ENCODE measurements at places on chromosomes 3 and 15.
A peak's percentile ranks its signal among the peaks of the same experiment; 100 is the strongest.

DNA sequence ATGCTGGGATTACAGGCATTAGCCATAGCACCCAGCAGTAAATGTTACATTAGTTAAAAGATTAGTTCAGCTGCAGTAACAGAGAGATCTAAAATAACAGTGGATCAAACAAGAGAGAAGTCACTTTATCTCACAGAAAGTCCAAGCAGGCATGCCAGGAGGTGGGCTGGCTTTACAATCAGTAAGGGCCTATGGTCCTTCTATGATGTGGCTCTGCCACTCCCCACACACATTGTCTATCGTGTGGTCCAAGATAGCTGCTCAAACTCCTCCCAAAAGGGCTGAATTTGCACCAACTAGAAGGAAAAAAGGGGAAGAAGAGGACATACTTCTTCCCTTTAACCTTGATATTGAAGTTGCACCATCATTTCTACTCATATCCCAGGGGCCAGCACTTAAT lies 4.6 kb upstream of the RUVBL1 start:
- no peak for DNase-seq

DNA sequence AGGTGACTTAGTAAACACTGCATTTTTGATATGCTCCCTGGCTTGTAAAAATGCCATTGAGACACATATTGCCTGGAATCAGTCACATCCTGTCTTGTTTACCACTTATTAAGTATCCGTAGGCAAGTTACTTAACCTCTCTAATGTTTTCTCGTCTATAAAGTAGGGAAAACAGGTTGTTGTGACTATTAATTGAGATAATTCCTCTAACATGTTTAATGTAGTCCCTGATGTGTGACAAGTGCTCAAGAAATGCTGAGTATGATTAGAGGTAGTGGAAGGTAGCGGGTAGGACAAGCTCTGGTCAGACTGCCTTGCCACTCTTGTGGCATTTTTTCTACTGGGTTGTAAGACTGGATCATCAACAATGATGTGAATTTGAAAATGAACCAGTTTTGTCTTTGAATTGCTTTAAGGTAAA lies 54.1 kb downstream of the NFKBIZ start:
- no peak for DNase-seq

DNA sequence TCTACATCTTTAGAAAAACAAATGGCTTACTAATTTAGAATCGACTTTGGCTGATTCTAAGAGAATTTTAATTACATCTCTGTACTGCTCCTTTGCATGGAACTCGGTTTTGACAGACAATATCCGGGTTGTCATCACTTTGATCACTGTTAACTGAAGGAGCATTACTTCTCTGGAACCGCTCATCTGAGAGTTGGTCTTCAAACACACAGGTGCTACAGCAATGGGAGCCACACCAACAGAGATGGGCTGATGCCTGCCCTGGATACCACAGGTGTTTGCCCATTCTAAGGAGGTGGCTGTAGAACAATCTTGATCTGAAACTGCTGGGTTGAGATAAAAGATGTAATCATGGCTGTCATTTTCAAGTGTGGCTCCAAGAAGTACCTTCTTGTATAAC lies 21.6 kb downstream of the LINS1 start:
- no peak for DNase-seq

GRCh38 chr3:49831341-49831740 lies 17.6 kb upstream of the UBA7 start:
- DNase-seq, result no peak

DNA sequence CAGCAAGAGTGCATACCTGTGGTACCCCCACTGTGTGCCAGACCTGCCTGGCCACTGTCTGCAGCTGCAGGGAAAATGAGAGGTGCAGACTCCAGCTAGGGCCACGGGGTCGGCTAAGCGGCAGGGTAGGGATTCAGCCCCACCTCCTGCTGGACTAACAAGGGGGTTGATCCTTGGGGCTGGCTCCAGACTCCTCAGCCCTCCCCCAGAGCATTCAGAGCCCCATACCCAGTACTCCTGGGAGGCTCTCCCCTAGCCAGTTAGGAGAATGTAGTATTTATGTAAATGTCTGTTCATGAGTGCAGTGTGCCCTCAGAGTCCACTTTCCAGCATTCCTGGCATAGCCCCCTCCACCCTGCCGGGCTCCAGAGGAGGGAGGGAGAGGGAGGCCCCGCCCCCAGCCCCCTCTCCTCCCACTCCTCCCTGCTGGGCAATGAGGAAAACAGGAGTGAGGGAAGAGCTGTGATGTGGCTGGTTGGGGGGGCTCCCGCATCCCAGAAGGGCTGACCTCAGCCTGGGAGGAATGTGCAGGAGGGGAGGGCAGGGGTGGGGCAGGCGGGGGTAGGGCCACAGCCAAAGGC lies 4.5 kb upstream of the SEMA3B start:
- peak; percentile 97 for DNase-seq

- no peak for DNase-seq
Observed at GRCh38 chr15:22866079-22866478, 27.6 kb downstream of the NIPA2 start.

GRCh38 chr3:49661281-49661680 lies 12.9 kb upstream of the APEH start:
- DNase-seq, result no peak

- no peak for DNase-seq
Observed at GRCh38 chr3:8567784-8568575, 66.4 kb downstream of the LMCD1 start.

- DNase-seq, result peak; percentile 73
Observed at GRCh38 chr3:55647063-55647462, 160.0 kb upstream of the WNT5A start.

DNA sequence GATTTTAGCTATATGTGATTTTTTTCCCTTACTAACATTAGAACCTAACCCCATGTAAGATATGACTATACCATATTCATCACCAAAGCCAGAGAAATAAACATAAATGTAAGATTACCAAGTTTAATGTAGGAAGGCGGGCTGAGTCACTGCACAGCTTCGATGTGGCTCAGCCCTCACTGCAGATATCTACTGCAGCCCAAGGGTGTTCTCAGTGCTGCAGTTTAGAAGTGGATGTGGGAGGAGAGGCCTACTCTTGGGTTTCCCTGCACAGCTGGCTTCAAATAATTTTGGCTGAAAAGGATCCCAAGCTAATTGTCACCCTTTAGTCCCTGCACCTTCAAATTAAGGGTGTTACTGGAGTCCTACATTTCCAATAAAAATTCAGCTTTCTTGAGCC lies 9.3 kb downstream of the ARPP19 start:
- DNase-seq, result no peak

DNA sequence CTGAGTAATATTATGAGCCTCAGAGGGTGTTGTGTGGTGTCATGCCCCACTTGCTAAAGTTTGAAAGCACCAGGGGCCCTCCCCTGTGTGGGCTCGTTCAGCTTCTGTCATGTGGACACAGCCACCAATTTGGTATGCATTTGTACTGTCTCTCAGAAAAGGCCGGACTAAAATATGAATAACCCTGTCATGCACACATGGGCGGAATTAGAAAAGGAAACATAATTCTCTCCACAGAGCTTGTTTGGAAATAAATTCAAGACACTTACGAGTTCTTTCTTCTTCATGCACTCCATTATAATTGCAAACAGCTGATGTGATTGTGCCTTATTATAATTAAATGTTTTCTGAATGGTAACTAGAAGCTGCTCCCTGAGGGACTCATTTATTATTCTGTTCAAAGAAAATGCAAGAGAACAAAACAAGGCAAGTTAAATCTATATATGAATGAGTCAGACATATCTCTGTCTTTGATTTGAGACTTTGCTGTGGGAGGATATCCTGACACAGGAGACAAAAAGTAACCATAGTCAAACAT lies 39.1 kb downstream of the TRPM1 start:
- DNase-seq, result peak; percentile 55

- no peak for DNase-seq
Observed at GRCh38 chr15:74032606-74033561, 38.4 kb downstream of the PML start.

DNA sequence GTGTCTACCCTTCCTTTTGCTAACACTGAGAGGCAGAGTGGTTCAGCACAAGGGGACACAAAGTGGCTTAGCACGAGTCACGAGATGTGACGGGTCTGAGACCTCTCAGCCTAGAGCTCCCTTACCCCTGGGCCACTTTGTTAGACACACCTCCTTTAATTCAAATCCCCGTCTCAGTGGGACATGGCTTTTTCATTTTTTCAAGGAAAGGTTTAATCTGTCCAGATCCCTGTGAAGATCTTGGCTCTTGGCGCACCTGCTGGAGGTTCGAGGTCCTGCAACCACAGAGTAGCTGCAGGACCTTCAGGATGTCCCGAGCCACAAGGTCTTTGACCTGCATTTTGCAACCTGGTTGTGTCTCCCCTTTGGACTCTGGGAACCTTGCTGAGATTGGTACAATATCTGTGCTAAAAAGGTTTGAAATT lies 52.0 kb downstream of the LPP start:
- no peak for DNase-seq

DNA sequence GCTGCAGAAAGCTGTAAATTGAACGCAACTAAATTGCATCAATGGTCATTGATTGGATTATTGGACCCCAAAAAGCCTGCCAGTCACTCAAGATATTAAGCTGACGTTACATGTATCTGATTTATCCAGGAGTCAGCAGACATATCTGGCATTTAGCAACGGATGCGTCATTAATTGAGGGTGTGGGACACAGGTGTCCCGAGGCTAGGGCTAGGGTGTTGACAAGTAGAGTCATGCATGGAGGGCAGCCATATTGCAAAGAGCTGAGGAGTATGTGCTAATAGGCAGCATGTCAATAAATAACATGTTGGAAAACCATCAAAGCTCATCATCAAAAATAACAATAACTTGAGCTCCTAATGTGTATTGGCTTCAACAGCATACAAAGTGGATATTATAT lies 234.5 kb upstream of the GOLGA6L4 start:
- DNase-seq, result no peak

DNA sequence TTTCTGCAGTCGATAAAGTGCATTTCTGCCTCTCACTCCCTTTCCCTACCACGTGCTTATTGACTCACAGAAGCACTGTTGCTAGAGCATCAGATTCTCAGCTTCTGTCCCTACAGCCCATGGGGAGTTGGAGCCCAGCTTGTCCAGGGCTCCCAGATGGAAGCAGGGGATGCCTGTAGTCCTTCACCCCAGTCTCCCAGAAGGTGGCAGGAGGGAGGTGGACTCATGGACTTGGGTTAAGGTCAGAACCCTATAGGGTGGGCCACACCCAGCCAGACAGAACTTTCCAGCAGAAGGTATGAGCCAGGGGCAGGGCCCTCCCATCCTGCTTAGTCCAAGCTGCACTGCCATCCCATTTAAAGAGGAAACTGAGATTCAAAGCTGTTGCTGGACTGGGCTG lies 33.1 kb upstream of the SEMA3F start:
- no peak for DNase-seq

DNA sequence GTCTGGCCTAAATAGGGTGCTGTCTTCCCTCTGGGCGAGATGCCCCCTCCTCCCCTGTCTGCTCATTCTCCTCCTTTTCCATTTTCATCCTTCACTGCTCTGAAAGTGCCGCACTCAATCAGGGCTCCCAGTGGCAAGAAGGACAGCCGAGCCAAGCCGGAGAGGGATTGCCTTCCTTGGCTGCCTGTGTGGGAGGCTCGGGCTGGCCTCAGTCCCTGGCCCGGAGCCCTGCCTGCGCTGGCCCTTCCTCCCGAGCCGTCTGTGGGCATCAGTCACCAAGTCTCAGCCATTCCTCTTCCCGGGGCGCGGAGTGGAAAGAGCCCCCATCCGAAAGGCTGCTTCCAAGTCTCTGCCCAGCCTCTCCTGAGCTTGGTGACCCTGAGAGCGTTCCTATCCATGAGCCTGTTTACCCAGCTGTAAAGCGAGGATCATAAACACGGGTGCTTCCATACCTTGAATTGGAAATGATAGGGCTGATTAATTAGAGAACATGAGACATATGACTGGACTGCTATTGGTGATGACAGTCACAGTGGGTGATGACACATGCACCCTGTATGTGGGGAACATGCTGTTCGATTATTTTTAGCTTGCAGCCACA lies 59.1 kb upstream of the TLE3 start:
- DNase-seq, result peak; percentile 70

GRCh38 chr15:82263350-82263749 lies 732 bp downstream of the SAXO2 start:
- no peak for DNase-seq

- DNase-seq, result peak; percentile 77
Observed at GRCh38 chr3:146469150-146470017, at the start of gene PLSCR2. TSS of gene PLSCR2 (minus strand) at chr3:146469561. CDS start at chr3:146459904, 9,657 bp downstream.

- peak; percentile 74 for DNase-seq
Observed at GRCh38 chr15:51801391-51801835, 28.0 kb upstream of the TMOD3 start.

- no peak for DNase-seq
Observed at GRCh38 chr15:57824186-57824585, 117.7 kb downstream of the POLR2M start.

DNA sequence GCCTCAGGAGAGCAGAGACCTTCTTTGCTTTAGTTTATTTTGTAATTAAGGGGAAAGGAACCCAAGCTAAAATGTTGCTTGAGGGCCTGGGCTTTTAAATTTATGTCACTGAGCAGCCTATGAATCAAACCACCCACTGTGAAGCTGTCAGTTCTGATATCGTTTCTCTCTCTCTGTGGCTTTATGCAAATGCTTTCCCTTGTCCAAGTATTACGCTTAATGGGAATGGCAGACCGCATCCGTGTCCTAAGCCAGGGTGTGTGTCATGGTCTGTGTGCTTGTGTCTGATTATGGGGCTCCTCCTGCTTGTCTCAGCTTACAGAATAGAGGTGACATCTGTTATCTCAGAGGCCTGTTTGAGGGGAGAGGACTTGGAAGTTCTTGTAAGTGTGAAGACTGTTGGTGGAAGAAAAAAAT lies 82.4 kb downstream of the EBLN2 start:
- peak; percentile 95 for DNase-seq

- no peak for DNase-seq
Observed at GRCh38 chr3:59191651-59192050, 141.8 kb upstream of the CFAP20DC start.

- DNase-seq, result no peak
Observed at GRCh38 chr15:27936164-27936563, 163.0 kb downstream of the OCA2 start.

GRCh38 chr3:113769551-113769950 lies 22.7 kb downstream of the ATP6V1A start:
- DNase-seq, result no peak

GRCh38 chr3:58670506-58671135 lies 4.0 kb upstream of the FAM3D start:
- DNase-seq, result no peak

DNA sequence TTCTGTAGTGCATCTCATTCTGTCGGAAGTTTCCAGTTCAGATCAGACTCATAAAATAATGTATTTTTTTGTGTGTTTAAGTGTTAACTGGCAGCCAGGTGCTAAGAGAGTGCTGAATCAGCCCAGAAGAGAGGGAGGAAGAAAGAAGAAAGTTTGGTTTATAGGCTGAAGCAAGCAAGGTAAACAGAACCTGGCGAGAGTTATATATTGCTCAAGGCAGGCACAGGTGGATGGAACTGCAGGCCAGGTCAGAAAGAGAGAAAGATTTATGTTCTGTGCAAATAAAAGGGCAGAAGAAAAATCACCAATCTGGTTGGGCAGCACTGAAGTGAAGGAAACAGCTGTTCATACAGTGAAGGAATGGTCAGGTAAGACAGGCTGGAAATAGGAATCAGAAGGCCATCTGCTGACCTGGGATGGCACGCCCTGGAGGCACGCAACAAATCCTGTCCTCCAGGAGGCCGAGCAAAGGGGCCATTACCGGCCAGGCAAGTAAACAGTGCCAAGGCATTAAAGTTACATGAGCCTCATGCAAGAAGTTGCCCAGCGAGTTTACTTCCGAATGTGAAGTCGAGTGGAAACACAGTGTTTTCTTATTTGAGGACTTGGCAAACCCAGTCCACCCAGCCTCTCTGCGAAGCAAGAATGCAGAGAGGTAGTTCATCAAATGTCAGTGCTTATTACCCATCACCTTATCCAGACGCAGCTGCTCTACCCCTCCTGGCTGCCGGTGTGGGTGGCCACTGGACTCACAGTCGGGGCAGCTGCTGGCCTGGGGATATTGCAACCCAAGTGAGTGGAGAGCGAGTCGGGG lies 309.8 kb downstream of the VPS13C start:
- peak; percentile 62 for DNase-seq
